ENCODE measurements at places on chromosomes 5 and 9. TPM values are rescaled to one million over a fixed set of nuclear protein-coding genes. Genes with fewer than 3 reads are reported as not detected.

The PCDHGA10 gene
- total RNA-seq = 12.0 TPM

The ANKRD34B gene
- 0.16 TPM for total RNA-seq

The ABLIM3 gene
- total RNA-seq = 5.8 TPM

DNA sequence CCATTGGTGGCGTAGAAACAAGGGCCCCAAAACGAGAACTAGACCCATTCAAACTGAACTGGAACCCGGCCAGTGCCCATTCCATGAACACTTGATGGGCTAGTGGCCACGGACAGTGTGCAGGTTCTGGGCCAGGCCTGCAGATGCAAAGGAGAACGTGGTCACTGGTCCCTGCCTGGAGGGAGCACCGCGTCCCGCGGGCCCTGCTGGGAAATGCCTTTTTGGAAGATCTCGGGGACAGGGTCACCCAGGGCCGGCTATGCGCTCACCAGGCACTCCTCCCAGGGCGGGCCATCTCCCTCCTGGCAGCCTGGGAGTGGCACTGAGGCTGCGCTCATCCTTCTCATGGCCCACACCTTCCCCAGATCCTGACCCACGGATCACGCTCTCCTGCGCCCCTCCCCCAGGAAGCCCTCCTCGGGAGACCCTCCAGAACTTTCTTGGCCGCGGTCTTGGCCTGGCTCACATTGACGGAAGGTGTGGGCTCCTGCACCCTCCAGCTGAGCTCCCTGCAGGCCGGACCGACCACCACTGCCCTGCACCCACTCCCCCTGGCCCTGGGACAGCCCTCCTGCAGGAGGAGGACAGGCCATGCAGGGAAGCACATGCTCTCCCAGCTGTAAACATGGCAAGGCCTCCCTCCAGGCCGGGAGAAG lies 2.8 kb upstream of the DIPK1B start:
- no peak for DNase-seq

GRCh38 chr9:114405294-114406034 lies 17.7 kb upstream of the AKNA start:
- DNase-seq = peak; percentile 74

- DNase-seq = no peak
These were observed 96.7 kb upstream of the CLINT1 start for GRCh38 chr5:157955541-157956172.

GRCh38 chr5:74541381-74541781 lies 99.1 kb downstream of the ENC1 start:
- no peak for DNase-seq

DNA sequence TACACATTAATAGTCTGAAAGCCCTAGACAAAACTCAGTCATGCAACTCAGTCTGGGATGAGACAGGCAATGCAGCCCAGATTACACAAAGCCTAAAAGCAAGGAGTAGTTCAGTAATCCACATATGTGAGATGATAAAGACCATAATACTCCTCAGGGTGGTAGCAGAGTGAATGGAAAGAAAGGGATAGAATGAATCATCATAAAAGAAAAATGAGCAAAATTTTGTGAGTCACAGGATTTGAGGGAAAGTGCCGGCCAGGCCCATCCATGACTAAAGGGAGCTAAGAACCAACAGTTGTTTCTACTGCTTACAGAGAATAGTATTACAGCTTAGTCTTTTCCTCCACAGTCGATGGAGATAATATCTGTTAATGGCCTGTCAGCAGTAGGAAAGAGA lies 90.0 kb upstream of the POU5F2 start:
- DNase-seq = no peak

Data from occipital lobe (tissue), 3 donors.